ENCODE measurements at places on chromosomes 13 and 19. TPM values are rescaled to one million over a fixed set of nuclear protein-coding genes. Genes with fewer than 3 reads are reported as not detected.

DNA sequence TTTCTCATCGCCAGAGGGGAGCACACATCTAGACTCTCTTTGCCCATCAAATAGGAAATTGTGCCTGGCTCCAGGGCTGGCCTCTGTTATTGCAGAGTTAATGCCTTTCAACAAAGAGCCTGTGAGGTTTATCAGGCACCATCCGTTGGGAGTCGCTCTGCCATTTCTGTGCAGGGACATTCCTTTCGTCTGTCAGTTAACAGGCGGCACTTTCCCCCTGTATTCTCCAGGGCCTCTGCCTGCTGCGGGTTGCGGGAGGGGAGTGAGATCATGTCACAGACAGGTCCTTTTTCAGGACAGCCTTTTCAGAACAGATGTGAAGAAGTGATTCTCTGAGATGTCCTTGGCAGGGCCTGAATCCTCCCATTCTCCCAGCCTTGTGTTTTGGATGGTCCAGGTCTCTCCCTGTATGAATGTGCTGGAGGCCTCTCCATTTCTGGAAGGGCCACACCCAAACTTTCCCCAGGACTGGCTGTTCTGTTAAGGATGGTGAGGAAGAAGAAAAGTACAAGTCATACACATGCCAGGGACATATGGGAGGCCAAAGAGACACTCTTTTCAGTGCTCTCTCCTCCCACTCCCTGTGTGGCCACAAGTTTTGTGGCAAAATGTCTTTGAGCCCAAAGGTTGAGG, 14.9 kb downstream of the SERP2 start:
- peak overlapping the region; percentile 62 for H3K27ac ChIP-seq
- no peaks in the 10 kb centered on the region for H3K4me1 ChIP-seq
- no peaks in the 10 kb centered on the region for H3K27me3 ChIP-seq
- DNase-seq, result peak; percentile 47
- no peak overlapping the region for H3K4me3 ChIP-seq

ATXN8OS gene
- not detected for polyA plus RNA-seq

DNA sequence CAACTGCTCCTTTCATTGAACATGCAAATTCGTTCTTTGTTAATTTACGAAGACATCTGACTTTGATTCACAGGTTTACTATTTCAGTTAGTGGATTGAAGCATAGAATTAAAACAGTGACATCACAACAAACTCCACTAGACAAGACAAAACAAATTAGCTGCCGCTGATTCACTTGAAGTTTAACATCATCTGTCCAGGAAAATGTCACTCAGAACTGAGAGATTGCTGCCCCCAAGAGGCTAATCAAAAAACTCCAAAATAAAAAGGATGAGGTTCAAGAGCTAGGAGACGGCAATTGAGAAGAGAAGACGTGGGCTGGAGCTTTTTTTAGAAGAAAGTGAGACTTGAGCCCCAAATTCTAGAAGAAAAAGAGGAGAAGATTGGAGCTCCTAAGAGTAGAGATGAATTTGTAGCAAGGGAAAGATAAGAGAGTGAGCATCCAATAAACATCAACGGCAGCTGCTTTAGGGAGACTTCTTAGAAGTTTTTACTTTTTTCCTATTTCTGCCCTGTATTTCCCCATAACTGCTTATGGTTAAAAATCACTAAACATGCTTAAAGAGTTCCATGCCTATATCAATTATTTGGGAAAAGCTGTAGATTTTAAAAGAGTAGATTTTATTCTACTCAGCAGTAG, 40.8 kb upstream of the TPP2 start:
- H3K27ac ChIP-seq, result peak overlapping the region; percentile 55
- H3K27me3 ChIP-seq, result no peaks in the 10 kb centered on the region
- H3K4me1 ChIP-seq, result peaks cover 2% of the 10 kb centered on the region
- H3K36me3 ChIP-seq, result no peaks in the 10 kb centered on the region
- DNase-seq, result peak; percentile 47
- no peak overlapping the region for H3K4me3 ChIP-seq

- H3K27ac ChIP-seq, result no peak overlapping the region
- H3K27me3 ChIP-seq, result no peaks in the 10 kb centered on the region
- peaks cover 20% of the 10 kb centered on the region for H3K4me1 ChIP-seq
Observed at GRCh38 chr13:46580362-46580839, 27.4 kb downstream of the LRCH1 start.

- no peaks in the 10 kb centered on the region for H3K36me3 ChIP-seq
- no peak overlapping the region for H3K27ac ChIP-seq
- peaks cover 28% of the 10 kb centered on the region for H3K27me3 ChIP-seq
- H3K4me1 ChIP-seq, result no peaks in the 10 kb centered on the region
Observed at GRCh38 chr19:3707868-3708206, 347 bp upstream of the TJP3 start.

GRCh38 chr19:1065606-1066109, 1.3 kb upstream of the ARHGAP45 start:
- no peak for DNase-seq
- H3K27me3 ChIP-seq, result peaks cover 34% of the 10 kb centered on the region
- no peaks in the 10 kb centered on the region for H3K36me3 ChIP-seq
- no peak overlapping the region for H3K27ac ChIP-seq
- no peaks in the 10 kb centered on the region for H3K4me1 ChIP-seq
- no peak overlapping the region for H3K4me3 ChIP-seq

- DNase-seq, result no peak
- no peaks in the 10 kb centered on the region for H3K4me1 ChIP-seq
- no peaks in the 10 kb centered on the region for H3K36me3 ChIP-seq
Observed at GRCh38 chr13:39941236-39941635, 285.8 kb downstream of the COG6 start.

CACNA1A gene
- polyA plus RNA-seq, result 1.3 TPM

FARP1 gene
- polyA plus RNA-seq, result 10.6 TPM
